DMS53 (cell line): ENCODE measurements at places on chromosomes 13 and 19.
A peak's percentile ranks its signal among the peaks of the same experiment; 100 is the strongest.

DNA sequence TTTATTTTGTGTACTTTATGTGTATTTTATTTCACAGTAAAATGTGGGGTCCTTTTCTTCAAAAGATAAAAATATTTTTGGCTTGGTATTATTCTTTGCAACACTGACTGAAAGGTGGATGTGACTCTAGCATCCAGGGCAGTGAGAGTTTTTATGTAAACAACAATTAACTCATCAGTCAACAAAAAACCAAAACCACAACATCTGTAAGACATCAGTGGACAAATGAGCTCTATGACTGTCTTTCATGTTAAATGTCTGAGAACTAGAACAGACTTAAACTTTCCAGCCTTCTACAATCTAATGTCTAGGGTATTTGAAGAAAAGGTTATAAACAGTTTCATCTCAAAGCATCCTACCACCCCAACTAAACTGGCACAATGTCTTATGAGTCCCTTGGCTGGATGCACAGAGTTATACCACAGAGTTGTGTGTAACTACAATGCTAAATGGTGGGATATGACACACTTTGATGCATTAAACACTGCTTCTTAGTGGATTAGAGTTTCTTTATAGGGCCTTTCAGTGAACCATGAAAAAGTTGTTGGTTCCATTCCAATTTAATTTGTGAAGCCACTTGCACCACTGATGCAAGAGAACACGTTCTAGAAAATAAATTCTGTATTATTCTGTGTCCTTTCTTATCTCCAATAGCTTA, 544.2 kb upstream of the KLF12 start:
- no peak for DNase-seq

DNA sequence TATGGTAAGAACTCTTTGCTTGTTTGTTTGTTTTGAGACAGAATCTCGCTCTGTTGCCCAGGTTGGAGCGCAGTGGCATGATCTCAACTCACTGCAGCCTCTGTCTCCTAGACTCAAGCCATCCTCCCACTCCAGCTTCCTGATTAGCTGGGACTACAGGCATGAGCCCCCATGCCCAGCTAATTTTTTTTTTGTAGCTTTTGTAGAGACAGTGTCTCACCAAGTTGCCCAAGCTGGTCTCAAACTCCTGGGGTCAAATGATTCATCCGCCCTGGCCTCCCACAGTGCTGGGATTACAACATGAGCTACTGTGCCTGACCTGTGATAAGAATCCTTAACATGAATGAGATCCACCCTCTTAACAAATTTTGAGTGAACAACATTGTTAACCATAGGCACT, 183.9 kb upstream of the TSHZ3 start:
- DNase-seq = no peak

DNA sequence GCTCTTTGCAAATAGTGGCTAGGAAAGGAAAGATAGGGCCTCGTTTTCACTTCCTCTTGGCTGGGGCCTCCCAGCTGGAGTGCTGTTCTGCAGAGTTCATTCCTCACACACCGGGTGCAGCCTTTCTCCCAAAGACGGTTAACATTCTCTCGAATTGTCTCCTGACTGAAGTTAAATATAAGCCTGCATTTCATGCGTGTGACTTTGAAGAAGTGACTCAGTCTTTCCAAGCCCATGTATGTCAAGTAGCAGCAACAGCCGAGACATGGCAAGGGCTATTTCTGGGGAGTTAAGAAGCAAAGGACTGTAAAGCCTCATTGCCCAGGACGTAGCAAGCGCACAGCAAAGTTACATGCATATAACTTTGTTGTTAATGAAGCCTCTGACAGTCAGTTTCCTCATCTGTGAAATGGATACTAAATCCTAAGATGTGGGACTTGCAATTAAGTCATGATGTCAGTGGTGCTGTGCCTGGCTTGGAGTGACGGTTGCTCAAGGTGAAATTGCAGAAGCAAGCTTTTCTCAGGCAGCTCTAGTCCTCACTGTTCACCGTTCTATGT, 502.4 kb downstream of the MYO16 start:
- DNase-seq = no peak

GRCh38 chr13:106115081-106115480, 420.4 kb downstream of the EFNB2 start:
- no peak for DNase-seq

- DNase-seq = no peak
Measured at GRCh38 chr13:99155821-99156220, 44.8 kb upstream of the UBAC2 start.

DNA sequence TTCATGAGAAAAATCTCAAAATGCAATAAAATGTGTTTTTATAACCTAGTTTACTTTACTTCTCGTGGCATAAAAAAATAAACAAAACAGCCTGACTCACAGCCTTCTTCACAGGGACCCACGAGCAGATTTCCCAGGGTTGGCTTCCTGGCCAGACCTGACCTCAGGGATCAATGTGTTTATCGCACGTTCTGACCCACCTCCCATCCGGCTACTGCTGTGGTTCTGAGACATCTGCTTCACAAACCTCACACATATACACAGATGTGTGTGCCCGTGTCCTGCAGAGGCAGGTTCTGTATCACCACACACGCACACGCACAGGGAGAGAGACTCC, 118.3 kb downstream of the COL4A2 start:
- DNase-seq = no peak

DNA sequence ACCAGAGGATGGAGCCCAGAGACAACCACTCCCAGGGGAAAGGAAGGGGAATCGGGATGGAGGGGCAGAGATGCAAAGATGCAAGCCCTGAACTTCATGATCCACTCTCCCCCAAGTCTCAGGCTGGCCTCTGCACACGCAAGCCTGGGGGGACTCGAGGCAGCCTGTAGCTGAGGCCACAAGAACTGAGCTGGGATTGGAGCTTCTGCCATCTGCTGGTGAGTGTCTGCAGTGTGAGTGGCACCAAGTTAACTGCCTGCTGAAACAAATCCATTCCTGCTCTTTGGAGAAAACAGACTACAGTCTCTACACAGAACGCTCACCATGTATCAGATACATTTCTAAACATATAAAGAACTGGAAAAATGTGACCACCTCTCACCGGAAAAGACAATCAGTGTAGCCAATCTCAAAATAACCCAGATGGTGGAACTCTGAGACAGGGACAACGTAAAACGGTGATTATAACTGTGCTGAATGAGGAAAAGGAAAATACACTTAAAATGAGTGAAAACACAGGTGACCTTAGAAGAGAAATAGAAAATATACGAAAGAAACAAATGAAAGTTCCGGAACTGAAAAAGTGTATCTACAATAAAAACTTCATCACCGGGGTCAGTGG, 62.1 kb downstream of the KLF2 start:
- DNase-seq = peak; percentile 54

GRCh38 chr13:108225440-108225839, 7.2 kb downstream of the ABHD13 start:
- no peak for DNase-seq

- peak; percentile 78 for DNase-seq
Measured at GRCh38 chr19:940591-941291, 14.9 kb downstream of the ARID3A start.

GRCh38 chr13:36332986-36333385, 13.2 kb downstream of the SPART start:
- DNase-seq = no peak

DNA sequence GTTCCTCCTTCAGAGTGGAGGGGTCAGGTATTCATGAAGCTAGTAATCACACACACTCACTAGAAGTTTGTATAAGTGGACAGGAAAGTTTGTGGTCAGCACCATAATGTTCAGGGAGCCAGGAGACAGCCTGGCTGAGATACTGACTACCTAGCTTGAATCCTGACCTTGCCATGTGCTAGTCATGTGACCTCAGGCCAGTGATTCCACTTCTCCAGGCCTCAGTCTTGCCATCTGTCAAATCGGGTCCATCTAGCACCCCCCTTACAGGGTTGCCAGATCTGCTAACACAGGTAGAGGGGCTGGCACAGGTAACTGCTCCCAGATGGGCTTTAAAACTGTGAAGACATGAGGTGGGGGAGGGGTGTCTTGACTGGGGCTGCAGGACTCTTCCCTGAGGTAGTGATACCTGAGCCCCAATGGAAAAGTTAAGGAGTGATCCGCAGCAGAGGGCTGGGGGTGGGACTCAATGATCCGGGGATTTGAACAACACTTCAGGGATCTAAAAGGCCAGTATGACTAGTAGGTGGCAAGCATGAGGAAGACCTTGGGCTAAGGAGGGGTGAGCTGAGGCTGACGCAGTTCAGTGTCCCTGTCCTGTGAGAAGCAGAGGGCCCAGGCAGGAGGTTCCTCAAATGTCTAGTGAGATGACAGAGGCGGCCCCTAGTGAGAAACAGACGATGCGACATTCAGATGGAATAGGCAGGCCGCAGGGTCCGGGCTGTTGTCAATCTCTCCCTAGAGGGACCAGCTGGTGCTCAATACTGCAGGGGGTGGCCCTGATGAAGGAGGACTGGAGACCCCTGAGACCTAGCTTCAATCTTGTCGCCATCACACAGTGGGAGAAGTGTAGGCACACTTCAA, 8.5 kb downstream of the ACTMAP start:
- no peak for DNase-seq

DNA sequence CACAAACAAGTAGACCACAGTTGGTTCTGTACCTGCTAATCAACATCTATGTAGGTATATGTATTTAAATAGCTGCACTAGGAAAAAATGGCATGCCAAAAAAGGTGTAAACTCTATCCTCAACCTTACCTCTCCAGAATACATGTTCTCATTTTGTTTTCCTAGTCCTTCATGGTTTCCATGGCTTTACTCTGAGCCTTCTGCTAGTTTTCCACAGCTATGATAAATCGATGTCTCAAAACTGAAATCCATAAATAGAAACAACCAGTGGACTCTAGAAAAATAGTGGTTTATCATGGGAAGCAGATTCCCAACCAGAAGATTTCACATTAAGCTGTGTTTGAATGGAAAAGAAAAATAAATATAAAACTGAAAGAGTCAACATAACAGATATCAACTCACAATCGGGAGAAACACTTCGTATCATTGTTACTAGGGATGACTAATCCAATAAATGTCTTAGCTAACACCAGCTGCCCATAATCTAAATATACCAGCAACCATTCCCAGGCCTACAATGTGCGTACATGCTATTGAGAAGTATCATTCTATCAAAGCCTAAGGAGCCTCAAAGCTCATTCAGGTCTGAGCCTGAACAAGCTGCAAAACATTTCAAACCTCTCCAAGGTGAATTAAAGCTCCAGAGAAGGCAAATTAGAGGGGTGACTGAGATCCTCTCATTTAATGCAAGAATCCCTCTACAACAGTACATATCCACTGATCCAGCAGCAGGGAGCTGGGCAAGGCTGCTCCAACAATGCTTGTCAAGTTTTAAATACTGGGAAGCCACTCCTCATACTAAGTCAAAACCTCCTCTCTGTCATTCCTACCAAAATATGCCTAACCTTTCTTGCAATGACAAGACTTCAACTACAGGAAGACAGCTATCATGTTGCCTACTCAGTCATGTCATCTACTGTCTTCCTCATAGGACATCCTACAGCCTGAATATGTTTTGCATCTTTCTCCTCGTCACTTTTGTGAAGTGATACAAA, 90.2 kb downstream of the KCTD12 start:
- DNase-seq = peak; percentile 74

- DNase-seq = peak; percentile 90
Measured at GRCh38 chr19:18785179-18786124, 5.7 kb downstream of the COMP start.

DNA sequence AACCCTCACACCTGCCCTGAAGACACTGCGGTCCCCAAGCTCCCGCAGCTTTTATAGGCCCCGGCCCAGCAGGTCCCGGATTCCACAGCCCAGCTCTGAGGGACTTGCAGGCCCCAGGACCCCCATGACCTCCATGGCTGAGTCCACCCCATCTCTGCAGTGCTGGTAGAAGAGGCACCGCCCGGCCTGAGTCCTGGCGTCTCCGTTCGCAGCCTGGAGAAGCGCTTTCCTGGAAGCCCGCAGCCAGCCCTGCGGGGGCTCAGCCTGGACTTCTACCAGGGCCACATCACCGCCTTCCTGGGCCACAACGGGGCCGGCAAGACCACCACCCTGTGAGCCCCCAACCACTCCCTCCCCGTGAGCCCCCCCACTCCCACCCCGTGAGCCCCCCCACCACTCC, 9.2 kb downstream of the ABCA7 start:
- no peak for DNase-seq

DNA sequence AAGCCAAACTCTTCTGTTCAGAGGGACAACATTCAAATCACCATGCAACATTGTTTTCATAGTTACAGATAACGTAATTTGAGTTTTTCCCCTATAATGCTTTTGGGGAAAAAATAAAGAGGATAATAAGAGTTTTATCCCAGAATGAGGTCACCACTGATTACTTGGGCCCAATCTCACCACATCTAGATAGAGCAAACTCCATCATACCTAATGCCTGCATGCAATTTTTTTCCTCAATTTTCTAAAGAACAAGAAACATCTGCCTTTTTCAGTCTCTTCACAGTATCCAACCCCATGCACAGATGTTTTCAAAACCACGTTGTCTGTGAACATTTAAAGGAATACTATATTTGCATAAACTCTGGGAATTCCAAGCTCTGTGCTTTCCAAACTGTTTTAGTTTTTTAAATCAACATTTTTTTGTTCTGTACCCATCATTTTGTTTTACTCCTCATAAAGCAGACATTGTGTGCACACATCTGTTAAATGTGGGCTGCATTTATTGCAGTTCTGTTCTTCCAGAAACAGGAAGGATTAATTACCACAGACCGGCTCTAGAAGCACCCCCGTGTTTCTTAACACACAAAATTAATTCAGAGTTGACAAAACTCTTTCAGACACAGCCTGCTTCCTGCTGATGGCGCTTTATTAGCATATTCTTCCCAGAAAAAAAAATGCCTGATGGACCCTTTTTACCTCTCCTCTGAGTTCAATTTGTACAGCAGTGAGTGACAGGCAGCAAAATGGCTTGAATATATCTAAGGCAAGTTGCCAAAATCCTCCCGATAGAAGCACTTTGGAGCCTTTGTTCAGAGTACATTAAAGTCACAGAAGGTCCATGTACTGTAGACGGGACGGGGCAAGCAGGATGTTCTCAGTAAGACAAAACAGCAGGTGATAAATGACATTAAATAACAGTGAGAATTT, 1171.9 kb downstream of the EFNB2 start:
- no peak for DNase-seq

GRCh38 chr19:40398417-40399131, 8.6 kb upstream of the HIPK4 start:
- no peak for DNase-seq
